ENCODE measurements at places on chromosomes 7 and 10.

GRCh38 chr10:1316809-1317143 is 260.6 kb downstream of the WDR37 start:
- no peak for DNase-seq

DNA sequence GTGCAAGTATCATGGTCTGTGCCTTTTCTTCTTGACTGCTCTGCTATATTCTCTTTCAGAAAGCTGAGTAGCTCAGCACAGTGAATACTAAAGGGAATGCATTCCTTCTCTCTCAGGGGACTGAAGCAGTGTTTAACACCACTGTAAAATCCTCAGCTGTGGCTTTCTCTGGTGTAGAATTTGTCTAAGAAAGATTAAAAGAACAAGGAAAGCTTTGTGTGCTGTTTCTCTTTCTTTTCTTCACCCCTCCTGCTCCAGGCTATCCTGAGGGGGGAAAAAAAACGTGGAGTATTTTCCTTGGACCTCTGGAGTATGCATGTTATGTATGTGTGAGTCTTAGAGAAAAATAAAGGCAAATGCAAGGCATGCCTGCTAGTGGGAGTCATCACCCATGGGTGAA is 383.9 kb downstream of the AUTS2 start:
- DNase-seq, result no peak

GRCh38 chr10:86176850-86177536 is 189.6 kb downstream of the GRID1 start:
- no peak for DNase-seq

DNA sequence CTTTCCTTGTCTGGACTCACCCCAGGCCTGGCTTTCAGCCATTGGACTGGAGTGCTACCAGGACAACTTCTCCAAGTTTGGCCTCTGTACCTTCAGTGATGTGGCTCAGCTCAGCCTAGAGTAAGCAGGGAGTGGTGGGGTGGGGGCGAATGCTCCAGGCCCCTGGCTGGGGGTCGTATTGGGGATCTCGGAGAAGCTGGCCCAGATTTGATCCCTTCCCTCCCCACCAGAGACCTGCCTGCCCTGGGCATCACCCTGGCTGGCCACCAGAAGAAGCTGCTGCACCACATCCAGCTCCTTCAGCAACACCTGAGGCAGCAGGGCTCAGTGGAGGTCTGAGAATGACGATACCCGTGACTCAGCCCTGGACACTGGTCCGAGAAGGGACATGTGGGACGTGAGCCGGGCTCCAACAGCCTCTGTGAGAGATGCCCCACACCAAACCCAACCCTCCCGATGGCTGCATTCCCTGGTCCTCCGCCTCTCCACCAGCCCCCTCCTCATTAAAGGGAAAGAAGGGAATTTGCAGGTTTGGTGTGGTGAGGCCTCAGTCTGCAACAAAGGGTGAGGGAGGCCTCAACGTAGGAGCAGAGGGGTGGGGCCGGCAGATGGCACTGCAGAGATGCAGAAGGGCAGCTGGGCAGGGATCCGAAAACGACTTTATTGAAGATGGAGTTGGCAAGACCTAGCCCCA is 14.8 kb downstream of the TRPV6 start:
- DNase-seq, result no peak

DNA sequence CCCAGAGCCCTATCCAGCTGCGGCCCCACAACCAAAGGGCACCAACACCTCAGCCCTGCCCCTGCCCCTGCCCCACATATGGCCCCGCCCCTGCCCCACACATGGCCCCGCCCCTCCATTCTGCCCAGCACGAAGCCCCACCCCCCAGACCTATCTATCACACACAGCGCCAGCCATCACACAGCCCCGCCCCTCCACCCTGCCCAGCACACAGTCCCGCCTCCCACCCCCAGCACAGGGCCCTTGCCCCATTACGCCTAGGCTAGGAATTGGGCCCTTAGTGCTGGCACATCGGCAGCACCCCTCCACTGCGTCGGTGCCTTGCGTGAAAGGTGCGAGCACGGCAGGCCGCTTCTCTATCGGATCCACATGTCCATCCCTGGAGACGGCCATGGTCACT is 126.8 kb downstream of the MAD1L1 start:
- DNase-seq, result no peak

- DNase-seq, result no peak
Observed at GRCh38 chr7:74280985-74281384, 8.2 kb upstream of the CLIP2 start.

DNA sequence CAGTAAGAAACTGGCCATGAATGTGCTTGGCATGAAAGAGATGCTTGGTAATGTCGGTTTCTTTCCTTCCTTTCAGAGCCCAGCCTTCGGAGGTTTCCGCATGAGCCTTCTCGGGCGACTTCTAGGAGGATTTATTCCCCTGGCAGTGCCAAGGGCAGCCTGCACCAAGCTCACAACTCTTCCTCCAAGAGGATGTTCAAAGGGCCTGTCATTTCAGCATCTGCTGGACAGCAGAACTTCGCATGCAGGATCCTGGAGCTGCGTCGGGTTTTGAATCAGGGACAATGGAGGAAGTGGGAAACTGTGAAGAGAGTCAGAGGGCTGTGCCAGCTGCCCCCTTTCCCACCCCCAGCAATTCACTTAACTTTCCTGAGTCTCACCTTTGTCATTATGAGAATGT is 21.3 kb downstream of the GOLGA7B start:
- DNase-seq, result no peak

DNA sequence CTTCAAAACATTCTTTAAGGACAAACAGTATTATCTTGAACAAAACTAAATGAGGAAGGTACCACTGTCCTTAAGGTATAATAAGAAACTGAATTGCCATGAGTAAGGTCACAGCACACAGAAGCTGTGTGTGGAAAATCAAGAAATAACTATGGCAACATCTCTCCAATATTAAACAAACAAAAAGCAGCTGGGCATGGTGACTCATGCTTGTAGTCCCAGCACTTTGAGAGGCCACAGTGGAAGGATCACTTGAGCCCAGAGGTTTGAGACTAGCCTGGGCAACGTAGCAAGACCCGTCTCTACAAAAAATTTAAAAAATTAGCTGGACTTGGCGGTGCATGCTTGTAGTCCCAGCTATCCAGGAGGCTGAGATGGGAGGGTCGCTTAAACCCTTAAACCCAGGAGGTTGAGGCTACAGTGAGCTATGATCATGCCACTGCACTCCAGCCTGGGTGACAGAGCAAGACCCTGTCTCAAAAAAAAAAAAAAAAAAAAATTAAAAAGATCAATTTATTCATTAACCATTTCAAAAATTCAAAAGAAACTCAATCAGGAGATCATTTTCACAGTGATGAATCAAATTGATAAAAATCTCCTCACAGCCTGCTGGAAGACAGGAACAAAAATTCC is 195.4 kb downstream of the SKIDA1 start:
- DNase-seq, result no peak

GRCh38 chr7:962401-963081 is 8.1 kb upstream of the ADAP1 start:
- DNase-seq, result no peak

DNA sequence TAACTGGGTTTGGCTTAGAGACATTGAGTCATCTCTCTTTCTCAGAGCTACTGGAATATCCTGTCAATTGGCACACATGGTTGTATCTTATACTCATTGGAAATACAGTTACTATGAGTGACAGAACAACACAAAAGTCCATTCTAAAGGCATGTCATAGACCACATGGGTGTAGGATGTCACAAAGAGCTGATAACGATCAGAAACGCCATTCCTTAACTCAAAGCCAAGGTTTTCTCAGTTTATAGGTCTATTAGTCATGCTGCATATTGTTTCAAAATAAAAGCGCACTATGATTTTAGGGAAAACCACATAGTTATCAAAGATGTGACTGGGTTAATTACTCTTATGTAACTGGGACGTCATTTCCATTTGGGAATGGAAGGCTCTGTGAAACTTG is 147.2 kb upstream of the FAM171A1 start:
- DNase-seq, result no peak

- no peak for DNase-seq
Observed at GRCh38 chr7:25244254-25245033, 16.2 kb upstream of the NPVF start.

DNA sequence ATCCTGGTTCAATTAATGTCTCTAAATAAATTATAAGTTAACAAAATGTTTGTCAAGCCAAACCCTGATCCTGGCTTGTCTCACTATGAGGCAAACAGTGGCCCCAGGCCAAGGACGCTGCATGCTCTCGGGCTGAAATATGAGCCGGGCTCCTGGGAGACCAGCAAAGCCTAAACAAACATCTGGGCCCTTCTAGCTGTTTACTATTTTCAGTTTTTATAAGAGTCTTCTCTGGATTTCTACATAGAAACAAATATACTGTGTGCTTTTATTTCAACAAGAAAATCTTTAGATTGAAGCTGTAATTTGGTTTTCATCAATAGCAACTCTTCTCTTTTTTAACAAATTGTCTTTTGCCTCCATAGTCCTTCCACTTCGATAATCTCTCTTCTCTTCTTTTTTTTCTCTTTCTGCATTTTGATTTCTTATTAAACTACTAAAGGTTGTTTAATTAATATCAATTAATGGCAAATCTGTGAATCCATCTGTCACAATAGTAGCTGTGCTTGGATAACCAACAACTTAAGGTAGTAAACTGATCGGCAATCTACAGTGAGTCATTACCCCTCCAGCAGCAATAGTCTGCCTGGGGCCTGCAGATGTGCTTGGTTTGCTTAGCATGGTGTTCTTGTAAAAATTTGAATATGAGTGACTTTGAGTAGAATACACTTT is 83.3 kb upstream of the DNAJC1 start:
- DNase-seq, result no peak

DNA sequence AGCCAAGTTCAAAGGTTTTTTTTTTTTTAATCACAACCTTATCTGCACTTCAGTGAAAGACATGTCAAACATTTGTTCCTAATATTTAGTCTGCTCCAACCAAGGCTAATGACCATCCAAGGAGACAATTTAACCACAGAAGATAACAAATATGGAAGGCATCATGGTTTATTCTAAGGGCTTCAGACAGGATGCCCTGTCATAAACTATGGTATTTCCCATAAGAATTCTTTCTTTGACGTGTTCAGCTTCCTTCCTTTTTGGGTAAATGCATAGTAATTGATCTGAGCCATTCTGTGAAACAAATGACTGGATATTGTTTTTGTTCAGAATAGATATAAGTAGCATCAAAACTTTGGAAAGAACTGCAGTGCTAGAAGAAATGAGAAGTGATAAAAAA is 326.5 kb upstream of the AOAH start:
- DNase-seq, result no peak

GRCh38 chr10:29005988-29006387 is 282.9 kb upstream of the LYZL1 start:
- no peak for DNase-seq

DNA sequence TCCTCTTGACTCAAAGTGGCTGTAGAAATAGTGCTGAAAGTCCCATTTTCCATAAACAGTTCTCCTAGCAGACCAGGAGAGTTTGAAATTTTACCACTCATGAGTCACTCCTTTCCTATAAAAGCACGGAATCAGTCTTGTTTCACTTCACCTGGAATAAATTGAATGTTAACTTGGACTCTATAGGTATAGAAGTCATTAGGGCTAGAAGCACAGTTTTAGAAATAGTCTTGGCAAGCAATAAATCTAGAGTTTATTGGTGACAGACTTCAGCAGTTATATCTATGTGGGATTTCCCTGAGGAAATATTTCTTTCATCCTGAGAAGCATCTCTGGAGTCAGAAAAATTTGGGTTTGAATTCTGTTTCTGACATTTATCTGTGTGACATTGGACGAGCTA is 212.4 kb downstream of the RNLS start:
- DNase-seq, result no peak

GRCh38 chr7:29377718-29378117 is 183.1 kb downstream of the CHN2 start:
- no peak for DNase-seq

- no peak for DNase-seq
Observed at GRCh38 chr7:116211913-116212596, 1.7 kb downstream of the TES start.

- no peak for DNase-seq
Observed at GRCh38 chr7:138316421-138317043, 143.5 kb upstream of the TRIM24 start.

DNA sequence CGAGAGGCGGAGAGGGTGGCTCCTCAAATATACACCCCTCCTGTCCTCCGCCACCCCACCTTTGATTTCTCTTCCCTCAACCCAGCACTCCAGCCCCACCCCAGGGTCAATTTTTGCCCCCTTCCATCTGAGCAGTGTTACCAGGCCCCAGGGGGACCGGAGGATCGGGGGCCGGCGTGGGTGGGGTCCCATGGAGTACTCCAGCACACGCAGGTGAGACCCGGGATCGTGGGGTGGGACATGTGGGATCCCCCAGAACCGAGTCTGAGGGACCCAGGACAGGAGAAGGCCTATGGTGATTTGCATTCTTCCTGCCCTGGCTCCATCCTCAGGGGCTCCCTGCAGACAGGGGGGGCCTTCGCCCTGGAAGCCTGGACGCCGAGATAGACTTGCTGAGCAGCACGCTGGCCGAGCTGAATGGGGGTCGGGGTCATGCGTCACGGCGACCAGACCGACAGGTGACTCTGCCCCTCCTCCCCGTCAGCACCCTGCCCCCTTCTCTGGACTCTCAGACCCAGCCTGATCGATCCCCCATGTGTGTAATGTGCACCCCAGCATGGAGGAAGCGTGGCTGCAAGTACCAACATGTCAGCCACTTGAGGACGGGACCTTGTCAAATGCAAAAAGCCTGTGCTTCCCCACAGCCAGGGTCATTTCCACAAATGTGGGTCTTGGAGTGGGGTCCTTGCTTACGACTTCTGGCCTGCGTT is 744 bp downstream of the TRIP6 start:
- peak; percentile 61 for DNase-seq

- DNase-seq, result no peak
Observed at GRCh38 chr7:159139639-159140038, 5.0 kb downstream of the VIPR2 start.

DNA sequence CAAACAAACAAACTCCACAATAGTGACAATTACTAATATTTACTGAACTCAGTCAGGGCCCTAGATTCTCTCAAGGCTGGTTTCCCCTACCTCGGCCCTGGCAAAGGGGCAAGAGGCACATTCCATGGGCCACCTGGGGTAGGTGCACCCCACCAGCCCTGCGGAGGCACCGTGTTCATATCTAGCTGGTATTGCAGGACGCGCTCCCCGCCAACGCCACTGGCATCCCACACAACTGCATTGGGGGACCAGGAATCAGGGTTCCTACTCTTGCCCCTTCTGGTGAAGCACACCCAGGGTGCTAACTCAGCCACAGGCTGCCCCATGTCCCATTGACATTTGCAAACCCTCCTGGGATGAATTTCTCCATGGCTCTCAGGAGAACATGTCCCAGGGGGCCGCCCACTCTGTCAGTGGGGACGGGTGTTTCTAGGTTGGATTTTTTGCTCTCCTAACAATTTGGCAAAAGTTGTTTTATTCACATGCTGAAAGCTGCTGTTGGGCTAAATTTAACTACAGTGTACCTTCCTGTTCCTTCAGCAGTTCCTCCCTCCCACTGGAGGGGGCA is 76.7 kb downstream of the ZRANB1 start:
- no peak for DNase-seq

DNA sequence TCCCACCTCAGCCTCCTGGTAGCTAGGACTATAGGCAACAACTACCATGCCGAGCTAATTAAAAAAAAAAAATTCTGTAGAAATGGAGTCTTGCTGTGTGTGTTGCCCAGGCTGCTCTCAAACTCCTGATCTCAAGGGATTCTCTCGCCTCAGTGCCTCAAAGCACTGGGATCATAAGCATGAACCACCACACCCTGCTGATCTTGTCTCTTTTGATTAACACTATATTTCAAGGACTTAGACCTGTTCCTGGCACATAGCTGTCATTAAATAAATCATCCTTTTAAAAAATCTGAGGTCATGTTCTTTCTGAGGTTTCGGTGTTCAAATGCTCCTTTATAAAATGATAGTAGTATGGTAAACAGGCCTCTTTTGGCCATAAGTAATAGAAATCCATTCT is 4.8 kb downstream of the PALS2 start:
- no peak for DNase-seq

GRCh38 chr10:130227883-130228282 is 91.7 kb downstream of the GLRX3 start:
- no peak for DNase-seq

Measured in activated CD4-positive, alpha-beta T cell treated with anti-CD3 and anti-CD28 coated beads, Interleukin-2, amount 10 ng/mL, durations not matched to agents 24 days and 14 days (primary cell).